ENCODE measurements at places on chromosomes 11 and 22.

DNA sequence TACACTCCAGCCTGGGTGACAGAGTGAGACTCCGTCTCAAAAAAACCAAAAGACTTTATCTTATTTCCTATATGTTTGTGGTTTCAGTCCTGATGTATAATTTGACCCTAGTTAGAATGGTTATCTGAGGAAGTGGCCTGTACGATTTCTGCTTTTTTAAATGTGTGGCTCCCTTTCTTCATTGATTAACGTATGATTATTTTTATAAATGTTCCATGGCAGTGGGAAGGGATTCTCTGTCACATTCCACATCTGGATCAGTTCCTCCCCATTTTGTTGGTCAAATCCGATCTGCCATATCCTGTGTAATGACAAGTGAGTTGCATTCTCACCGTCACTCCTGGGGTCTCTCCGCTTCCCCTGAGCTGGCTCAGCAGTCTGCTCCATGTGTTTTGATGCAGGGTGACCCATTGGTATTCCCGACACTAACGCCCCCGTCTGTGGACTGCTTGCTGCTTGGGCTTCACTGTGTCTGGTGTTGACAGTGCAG lies 20.3 kb downstream of the NEAT1 start:
- DNase-seq = no peak

- DNase-seq = no peak
These were observed 1.7 kb upstream of the TYMP start for GRCh38 chr22:50531546-50531961.

GRCh38 chr22:37043209-37043827 lies 8.2 kb upstream of the KCTD17 start:
- no peak for DNase-seq

- peak; percentile 7 for DNase-seq
These were observed 39.1 kb downstream of the MMP27 start for GRCh38 chr11:102666331-102666957.

GRCh38 chr11:7518811-7519562 lies 5.2 kb downstream of the PPFIBP2 start:
- DNase-seq = no peak

DNA sequence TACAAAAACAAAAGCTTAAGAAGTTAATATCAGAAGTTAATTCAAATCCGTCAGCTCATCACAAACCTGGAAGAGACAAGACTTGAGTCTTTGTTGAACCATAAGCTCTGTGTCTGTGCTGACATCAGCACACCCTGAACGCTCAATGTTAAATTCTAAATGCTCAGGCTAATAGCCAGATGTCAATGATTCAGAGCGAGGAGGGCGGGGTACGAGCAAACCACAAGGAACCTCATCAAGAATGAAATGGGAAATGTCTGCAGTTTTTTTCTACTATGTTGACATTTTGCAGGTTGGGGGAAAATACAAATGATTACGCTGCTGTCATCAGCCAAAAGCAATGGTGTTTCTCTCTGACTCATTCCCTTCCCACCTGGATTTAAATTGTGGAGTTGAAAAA lies 1057.2 kb downstream of the NTM start:
- no peak for DNase-seq

DNA sequence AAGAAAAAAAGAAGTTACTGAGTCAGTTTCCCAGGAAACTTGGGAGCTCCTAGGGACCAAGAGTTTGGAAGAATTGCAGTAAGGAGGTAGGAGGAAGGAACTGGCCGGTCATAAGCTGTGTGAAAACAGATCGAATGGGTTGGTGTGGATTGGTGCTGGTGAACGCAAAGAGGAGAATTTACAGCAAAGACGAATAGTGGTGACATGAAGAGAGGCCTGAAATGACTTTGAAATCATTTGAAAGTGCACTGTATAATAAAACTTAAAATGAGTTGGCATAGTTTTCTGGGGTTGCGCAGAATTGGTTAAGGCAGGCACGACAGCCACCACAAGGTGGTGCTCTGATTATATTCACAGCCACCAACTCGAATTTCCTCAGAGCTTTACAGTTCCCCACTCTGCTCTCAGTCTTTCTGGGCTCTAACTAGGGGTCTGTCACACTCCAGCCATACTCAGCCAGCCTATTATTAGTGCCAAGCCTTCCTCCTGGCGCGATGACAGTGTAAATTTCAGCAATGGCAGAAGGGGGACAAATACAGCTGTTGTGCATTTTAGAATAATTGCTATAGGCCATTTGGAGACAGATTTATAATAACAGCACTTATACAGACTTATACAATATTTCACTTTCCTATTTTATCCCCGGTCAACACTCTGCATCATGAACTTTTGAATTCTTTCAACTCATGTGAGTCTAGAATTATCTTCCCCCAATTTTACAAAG lies 8.3 kb upstream of the HTR3B start:
- no peak for DNase-seq

DNA sequence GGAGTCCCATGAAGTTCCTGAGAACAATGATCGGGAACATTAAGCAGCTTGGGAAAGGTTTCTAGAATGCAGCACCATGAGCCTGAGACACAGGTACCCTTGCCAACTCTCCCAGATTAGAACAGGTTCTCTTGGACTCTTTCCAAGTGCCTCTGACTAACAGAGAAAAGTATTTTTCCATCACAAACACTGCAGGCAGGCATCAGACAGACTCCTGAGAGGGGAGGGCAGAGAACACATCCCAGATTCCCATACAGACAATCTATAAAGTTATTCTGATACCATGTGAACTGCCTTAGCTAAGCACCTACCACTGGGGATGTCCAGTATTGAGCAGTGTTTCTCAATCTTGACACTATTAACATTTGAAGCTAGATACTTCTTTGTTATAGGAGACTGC lies 27.3 kb downstream of the SERGEF start:
- no peak for DNase-seq

DNA sequence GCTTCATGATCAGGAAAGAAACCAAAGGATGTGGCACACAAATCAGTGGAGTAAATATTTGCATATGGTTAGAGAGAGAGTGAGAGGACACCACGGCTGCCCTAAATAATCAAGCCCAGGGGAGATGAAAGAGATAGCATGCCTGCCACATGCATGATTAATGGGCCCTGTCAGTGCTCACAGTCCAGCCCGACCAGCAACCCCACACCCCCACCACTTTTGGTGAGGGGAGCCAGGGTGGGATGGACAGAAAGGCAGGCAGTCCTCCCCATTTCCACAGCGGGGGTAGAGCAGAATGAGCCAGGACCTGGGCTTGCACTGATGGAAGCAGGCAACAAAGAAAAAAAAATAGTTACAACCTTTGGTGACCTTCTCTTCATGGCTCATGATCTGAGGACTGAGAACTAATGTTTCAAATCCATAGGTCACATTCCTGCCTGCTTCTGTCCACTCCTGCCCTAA lies 545.0 kb downstream of the ETS1 start:
- DNase-seq = no peak

DNA sequence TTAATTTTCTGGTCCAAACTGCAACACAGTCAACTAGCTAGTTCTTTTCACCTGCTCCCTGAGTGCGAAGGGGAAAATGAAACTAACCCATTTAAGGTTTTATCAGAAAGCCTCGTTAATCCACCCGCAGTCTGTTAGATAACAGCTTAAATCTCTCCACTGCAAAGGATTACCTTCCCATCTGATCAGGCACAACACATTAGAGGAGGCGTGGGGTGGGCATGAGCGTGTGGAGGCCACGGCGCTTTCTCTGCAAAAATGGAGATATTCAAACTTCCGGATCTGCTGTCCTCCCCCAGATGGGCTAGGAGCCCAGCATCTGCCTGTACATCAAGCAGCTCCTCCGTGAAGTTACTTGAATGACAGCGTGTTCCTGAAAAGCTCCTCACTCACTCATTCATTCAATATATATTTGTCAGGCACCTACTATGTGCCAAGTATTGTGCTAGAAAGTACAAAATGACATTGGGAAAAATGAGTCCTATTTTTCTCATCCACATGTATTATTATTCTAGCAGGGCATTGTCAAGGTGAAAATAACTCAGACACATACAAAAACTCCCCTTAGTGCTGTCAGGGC lies 13.5 kb upstream of the ANKK1 start:
- no peak for DNase-seq

DNA sequence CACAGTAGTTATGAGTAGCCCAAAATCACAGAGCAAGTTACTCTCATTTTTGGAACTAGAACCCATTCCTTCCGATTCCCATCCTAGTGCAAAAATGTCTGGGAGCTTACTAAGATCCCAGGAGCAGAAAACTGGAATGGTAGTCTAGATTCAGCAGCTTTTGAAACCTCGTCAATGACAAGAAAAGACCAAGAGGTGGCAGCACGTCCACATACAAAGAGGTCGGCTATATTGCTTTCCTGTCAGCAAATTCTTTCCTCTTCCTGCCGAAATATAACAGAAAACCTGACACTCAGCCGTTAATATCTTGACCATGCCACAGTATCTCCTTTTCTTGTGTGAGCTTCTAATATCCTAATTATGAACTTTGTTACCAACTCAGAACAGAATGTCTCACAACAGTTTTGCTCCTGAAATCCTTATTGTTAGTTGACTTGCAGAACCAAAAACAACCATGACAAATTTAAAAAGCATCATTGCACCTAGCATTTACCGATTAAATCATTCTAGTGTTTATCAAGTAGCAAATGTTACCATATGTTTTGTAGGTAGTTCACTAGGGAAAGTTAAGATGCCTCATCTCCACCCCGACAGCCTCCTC lies 92.8 kb upstream of the OR9G4 start:
- peak; percentile 1 for DNase-seq

- DNase-seq = no peak
These were observed 260.9 kb downstream of the DYNC2H1 start for GRCh38 chr11:103370076-103370475.

DNA sequence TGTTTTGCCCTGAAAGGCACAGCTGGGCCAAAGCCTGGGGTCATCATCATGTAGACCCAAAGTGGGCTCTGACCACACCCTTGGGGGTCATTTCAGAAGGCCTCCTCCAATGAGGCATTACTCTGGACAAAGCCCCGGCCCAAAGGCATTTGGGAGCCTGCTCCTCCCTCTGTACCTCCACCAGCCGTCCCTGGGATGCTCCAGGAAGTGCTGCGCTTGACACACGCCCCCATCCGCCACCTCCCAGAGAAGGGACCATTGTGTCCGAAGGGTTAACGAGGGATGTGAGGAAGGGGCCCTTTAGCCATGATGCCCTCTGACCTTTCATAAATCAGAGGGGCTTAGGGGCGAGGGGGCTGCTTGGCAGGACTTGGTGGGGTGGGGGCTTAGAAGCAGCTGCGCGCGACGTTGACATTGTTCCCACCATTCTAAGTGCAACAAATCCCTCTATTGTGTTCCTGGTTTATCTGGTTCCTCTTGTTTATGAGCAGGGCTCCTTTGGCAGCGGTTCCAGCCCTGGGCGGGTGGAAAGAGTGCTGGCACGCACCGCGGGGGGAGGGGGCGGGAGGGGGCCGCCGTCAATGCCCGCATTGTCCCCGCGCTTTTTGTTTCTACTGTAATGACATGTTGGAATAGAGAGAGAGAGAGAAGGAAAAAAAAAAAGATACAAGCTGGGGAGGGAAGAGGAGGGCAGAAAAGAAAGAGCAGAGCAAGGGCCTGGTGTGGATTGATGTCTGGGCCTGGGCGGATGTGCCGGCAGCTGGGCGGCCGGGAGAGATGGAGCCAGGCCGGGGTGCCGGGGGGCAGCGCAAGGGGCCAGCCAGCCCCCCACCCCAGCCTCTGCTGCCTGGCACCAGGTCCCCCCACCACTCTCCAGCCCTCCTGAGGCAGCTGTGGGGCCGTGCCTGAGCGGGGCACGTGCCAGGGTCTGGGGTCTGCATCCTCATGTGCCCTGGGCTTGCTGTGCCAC lies 32.1 kb upstream of the SOX10 start:
- no peak for DNase-seq

DNA sequence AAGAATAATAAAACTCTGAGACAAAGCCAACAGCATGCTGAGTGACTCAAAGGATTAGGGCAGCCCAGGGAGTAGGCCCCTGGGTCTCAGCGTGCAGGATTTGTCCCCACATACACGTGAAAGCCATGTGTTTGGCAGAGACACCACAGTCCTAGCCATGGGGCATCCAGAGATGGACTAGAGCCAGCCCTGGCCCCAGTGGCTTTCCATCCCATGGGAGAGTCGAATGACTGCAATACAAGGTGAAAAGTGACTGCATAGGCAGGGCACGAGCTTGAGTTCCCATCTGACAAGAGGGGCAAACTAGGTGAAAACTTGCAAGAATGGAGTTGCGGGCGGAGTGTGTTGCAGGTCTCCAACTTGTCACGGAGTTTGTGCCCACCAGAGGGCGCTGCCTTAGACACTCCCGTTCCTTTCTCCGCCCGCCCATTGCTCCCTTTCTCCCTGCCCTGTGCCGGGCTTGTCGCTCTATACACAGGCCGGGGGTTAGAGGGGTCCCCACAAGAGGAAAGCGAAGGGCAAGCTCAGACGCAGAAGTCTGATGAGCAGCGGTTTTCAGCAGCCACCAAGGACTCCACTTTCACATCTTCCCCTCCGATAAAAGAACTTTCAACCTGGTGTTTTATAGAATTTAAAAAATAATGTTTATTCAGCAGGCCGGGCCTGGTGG lies 24.2 kb downstream of the TSKU start:
- no peak for DNase-seq

- no peak for DNase-seq
These were observed 16.6 kb downstream of the GALNT18 start for GRCh38 chr11:11605181-11605580.

GRCh38 chr11:71215425-71215965 lies 36.9 kb downstream of the SHANK2 start:
- DNase-seq = no peak

DNA sequence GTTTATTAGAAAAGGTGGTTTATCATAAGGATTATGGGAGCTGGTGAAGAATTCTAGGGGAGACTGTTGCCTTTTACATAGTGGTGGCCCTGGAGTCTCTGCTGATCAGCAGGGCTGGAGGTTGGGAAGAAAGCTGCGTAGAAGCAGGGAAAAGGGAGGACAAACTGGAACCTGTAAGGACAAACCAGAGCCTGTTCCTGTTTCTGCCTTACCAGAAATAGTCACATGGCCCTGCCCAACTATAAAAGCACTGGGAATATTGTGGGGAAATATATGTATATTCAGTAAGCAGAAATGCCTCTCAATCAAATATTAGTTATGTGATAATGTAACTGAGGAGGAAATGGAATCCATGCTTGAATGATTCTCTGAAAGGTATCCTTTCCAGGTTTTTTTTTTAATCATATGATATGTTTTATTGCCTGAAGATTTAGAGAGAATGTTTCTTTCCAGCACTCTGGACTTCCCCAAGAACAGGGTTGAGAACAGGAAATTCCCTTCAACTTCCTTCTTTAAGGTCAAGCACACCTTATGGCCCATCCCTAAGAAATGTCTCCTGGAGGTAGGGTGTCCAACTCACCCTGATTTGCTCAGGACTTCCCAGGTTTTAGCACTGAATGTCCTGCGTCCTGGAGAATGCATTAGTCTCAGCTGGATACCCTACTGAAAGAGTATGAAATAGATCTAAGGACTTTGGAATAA lies 33.9 kb upstream of the SCUBE2 start:
- no peak for DNase-seq

DNA sequence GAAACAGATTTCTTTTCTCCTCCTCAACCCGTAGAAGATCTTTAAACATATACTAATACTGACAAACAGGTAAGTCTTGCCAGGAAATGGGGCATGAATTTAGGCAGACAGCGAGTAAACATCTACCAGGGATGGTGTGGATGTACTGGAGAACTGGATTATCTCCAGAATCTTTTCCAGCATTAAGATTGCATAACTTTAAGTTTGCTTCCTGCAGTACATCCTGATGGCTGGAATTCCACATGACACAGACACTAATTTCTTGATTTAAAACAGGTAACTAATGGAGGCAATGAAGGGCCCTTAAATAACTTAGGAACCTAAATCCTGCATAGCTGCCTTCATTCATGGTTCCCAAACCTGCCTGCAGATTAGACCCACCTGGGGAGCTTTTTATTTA lies 40.7 kb downstream of the JHY start:
- DNase-seq = no peak

- DNase-seq = peak; percentile 73
These were observed 76.1 kb downstream of the SOX6 start for GRCh38 chr11:16280256-16280682.

All from NCI-H2107 (cell line).